ENCODE measurements at places on chromosomes 6 and 20.

DNA sequence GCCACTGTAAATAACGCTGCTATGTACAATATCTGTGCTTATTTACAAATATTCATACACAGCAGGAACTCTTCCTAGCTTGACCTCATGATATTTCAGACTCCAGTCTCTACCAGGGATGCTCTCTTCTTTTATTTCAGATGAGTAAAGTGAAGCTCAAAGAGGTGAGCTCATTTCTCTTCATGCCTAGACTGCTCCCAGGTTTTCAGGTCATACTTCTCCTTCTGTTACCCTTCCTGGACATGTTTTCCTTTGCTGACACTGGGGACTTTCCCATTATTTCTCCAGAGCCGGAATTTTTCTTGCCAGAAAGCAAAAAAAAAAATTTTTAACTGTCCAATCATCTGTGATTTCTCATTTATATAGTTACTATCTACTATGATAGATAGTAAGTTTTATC, 147.2 kb upstream of the DST start:
- no peak for DNase-seq

- DNase-seq = no peak
Measured at GRCh38 chr6:152954443-152954842, 28.4 kb downstream of the FBXO5 start.

GRCh38 chr20:48771542-48771941, 56.3 kb downstream of the PREX1 start:
- DNase-seq = no peak

- no peak for DNase-seq
Measured at GRCh38 chr6:19738010-19738409, 99.2 kb upstream of the ID4 start.

- no peak for DNase-seq
Measured at GRCh38 chr6:100459592-100460184, 5.0 kb downstream of the SIM1 start.

DNA sequence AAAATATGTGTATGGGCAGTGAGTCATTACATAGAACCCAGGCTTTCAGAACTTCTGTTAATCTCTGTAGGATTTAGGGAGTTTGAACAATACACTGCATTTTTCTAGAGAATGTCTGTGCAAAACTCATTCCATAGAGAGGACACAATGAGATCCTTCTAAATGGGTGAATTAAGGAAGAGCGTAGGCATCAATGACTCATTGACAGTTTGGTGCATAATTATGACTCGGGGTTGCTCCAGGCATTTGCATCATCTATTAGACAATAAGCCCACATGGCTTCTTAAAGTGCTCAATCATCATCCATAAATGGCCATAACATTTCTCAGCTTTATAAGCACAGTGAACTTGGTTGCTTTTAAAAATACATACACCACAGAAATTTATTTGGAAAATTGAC, 625.5 kb downstream of the CDH26 start:
- no peak for DNase-seq

DNA sequence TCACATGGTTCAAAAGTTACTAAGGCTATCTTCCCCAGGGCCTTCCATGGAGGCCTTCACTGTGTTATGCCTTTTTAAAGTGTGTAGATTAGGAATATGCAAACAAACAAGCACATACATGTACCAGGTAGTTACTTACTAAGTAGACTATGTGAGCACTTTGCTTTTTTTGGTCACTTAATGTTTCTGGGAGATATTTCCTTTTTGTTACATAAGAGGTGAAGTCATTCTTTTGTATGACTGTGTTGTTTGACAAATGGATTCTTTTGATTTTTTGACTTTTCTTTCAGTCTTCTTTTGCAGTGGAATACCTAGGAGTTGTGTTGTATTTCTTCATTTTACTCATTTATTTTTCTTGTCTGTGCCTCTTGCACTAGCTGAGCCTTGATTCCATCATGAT, 39.6 kb upstream of the BCAS1 start:
- no peak for DNase-seq

GRCh38 chr6:145214570-145214969, 520.8 kb downstream of the EPM2A start:
- DNase-seq = no peak

DNA sequence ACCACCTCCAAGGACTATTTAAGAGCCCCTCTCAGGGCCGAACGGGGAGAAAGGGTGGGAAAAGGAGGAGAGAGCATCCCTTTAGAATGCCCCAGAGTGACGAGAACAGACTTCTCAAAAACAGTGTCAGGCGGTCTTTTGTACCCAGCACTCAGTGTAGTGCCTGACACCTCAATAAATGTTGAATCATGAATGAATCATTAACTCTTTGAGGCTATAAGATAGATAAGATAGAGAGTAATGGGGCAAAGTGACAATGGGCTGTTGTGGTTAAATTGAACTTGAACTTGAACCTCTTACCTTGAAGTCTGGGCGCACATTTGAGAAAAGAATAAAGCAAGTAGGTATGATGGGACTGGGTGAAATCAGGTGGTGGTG, 7.4 kb downstream of the TCF21 start:
- DNase-seq = no peak

GRCh38 chr6:43962458-43962857, 164.8 kb downstream of the MRPL14 start:
- no peak for DNase-seq

- no peak for DNase-seq
Measured at GRCh38 chr6:47247227-47247797, 62.4 kb downstream of the TNFRSF21 start.

DNA sequence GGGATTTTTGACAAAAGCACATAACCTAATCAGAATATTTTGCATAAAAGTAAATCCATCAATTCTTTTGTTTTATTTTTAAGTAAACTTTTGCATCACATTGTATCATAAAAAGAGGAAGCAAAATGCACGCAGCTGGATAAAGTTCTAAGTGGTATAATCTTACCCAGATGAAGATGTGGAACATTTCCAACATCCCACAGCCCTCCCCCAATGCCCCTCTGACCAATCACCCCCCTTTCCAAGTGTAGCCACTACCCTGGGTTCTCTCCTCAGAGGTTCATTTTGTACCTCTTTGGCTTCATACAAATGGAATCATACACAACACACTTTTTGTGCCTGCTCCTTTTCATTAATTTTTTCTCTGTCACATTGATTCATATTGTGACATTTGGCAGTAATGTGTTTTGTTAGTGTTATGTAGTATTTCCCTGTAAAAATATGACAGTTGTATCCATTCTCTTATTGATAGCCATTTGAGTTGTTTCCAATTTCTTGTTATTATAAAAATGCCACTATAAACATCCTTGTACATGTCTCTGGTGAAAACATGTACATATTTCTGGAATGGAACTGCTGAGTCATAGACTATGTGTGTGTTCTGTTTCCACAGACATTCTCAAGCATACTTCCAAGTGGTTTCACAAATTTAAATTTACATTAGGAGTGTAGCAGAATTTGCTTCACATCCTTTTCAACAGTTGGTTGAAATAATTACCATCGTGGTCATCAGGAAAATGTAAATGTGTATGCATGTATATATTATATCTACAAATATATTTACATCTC, 92.9 kb upstream of the SYNDIG1 start:
- no peak for DNase-seq

DNA sequence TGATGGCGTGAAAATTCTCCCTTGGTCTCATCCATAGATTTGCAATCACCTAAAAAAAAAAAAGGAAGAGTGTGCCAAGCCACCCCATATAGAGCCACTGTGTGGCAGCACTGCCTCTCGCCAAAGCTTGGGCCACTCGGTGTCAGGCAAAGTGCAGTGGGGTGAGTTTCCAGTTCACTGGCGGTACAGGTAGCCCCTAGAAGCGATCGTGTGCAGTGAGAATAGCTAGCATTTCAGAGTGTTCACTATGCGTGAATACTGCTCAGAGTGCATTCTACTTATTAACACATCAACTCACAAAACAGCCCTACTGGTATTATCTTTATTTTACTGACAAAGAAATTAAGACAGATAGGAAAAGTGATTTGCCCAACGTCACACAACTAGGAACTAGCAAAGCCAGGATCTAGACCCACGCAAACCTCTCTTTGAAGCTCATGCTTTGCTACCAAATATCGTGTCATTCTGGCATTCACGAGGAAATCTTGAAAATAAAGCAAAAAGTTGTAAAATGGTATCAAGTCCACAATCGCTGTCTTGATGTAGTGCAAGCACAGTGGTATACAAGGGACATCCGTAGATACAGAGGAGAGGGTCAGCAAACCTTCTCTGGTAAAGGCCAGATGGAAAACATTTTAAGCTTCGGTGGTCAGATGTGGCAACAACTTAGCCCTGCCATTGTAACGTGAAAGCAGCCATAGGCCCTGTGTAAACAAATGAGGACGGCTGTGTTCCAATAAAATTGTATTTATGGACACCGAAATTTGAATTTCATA, 10.4 kb upstream of the GCNT2 start:
- DNase-seq = peak; percentile 52

- DNase-seq = no peak
Measured at GRCh38 chr6:33065312-33065711, 8.1 kb downstream of the HLA-DPA1 start.

GRCh38 chr6:167644412-167645132, 182.1 kb upstream of the AFDN start:
- DNase-seq = no peak
